ENCODE measurements at places on chromosomes 12 and 14.

- no peak for DNase-seq
These were observed 13.4 kb downstream of the ASB2 start for GRCh38 chr14:93962701-93963601.

- no peak for DNase-seq
These were observed 35.2 kb upstream of the FAM181A start for GRCh38 chr14:93891756-93892504.

GRCh38 chr14:55123101-55123500, 6.0 kb upstream of the LGALS3 start:
- peak; percentile 93 for DNase-seq

DNA sequence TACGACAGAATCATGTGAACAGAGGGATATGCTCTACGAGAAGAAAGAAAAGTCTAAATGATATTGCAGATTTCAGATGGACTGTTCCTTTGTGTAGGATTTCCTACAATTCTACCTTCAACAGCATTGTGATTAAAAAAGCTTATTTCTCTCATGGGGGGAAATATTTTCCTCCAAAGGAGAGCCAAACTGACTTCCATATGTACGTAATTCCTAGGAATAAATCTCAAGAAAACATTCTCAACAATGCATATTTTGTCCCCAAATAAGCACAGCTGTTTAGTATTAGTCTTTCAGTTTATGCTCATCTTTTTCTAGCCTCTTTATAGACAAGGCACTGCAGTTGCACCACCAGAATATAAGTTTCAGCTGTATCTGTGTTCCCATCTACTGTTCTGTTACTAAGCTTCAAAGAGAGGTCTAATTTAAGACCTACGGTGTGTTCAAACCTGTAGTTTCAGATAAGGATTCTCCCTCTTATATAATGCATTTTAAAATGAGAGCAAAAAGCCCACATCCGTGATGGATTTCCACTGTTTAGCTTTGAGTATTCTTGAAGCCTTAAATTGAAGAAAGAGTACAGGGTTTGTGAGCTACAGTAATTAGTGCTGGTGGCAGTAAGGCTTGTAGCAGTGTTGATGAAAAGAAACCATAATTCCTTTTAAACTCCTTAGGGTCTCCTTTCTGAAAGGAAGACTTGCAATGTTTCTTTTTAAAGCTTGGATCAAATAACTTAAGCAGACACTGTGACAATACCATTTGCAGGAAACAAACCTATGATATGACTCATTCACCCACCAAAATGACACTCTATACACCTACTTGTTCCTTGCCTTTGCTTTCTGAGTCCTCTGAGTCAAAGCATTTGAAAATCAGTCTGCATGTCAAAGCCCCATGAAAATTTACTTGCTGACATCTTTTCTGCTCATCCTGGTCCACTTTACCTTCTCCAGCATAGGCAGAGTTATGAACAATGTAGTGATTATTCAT, 754.1 kb downstream of the NOVA1 start:
- no peak for DNase-seq

- DNase-seq: no peak
These were observed 105.7 kb downstream of the PLEKHA5 start for GRCh38 chr12:19234981-19235871.

GRCh38 chr12:80625901-80626300, 81.5 kb upstream of the MYF6 start:
- DNase-seq: no peak

- no peak for DNase-seq
These were observed 19.9 kb downstream of the EIF2B2 start for GRCh38 chr14:75022655-75023054.

GRCh38 chr14:102768223-102769048, 8.8 kb upstream of the TRAF3 start:
- DNase-seq: no peak

GRCh38 chr12:80701388-80701787, 6.0 kb upstream of the MYF6 start:
- DNase-seq: no peak

DNA sequence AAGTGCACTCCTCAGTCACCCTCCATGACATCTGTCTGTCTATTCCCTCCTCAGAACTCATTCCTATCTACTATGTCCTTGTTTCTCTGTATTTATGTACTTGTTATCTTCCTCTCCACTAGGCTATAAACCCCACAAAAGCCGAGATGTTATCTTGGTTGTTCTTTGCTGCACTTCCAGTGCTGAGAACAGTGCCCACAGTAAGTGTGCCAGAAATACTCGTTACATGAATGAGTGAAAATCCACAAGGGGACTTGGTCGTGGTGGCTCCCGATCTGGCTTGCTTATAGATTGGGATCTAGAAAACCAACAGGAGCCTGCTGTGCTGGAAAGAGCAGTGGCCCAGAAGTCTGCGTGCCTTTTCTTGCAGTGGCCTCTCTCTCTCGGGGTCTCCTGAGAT, 111.9 kb upstream of the PRMT8 start:
- no peak for DNase-seq

DNA sequence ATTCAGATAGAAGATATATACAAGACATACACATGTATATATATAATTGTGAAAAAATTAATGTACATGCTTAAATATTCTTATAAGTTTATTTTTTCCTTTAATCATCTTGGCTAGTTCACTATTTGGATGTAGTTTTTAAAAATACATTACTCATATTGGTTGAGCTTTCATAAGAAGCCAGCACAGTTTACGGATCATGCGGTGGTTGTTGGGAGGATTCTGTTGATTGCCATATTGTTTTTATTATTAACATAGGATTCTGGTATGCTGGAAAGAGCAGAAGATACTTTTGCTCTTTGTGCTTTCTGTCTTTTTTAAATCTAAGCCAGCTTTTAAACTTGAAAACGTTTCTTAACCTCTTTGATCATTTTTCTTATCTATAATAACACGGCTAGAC, 163.4 kb downstream of the OTOGL start:
- DNase-seq: no peak

- DNase-seq: peak; percentile 50
These were observed 117.5 kb downstream of the DACT1 start for GRCh38 chr14:58755031-58755925.

DNA sequence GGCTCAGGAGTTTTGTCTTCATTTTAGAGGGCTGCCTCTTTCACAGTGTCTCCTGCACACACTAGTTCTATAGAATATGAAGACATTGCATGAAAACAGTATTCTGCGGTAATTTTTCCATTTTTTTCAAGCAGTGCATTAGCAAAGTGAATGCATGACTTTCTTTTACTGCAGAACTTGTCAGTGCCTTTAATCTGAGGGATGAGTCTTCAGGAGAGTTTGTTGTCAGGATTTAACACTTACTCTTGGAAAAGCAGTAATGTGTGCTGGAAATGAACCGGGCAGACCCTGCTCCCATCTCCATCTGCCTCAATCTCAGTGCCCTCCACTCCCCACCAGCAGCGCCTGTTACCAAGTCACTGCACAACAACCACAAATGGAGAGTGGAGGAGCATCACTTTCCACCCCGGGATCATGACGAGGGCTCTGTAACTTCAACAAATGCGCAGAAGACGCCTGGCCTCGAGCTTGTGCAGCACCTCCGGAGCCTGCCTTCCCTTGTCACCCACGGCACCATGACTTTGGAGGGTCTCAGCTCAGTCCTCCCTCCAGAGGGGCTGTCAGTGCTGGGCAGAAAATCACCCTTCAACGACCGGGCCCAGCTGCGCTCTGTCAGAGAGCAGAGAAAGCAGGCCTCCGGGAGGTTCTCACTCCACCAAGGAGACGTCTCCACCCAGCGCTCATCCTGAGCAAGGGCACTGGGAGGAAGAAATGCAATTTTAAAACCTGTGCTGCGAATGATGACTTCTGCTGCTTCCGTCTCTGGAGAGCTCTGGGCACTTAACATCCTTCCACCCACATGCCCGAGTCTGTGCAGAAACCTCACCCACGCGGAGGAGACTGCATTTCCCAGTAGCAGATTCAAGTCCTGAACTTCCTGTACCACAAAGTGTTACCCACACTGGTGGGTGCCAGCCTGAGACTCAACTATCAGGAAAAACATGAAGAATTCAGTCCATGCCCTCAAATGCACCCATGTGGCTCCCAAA, 255.7 kb downstream of the ADGRD1 start:
- no peak for DNase-seq

- DNase-seq: no peak
These were observed 10.2 kb upstream of the PRKAG1 start for GRCh38 chr12:49028666-49029275.

DNA sequence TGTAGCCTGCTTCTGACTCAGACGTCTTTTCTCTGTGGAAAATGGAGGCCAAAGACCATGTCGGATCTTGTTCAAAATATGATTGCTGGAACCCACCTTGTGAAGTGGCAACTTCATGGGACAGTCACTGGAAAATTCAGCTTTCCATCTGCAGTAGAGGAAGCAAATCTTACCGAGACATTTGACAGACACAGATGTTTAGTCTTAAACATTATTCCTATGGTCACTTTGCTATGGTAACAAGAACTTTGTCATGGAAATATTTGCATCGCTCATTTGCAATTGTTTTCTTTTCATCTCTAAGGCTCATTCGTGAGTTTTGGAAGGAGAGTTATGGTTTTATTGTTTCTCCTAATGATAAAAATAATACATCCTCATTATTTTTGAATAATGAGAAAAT, 98.3 kb upstream of the HIF1A start:
- DNase-seq: no peak

GRCh38 chr12:2286461-2287131, 233.8 kb downstream of the CACNA1C start:
- peak; percentile 57 for DNase-seq

DNA sequence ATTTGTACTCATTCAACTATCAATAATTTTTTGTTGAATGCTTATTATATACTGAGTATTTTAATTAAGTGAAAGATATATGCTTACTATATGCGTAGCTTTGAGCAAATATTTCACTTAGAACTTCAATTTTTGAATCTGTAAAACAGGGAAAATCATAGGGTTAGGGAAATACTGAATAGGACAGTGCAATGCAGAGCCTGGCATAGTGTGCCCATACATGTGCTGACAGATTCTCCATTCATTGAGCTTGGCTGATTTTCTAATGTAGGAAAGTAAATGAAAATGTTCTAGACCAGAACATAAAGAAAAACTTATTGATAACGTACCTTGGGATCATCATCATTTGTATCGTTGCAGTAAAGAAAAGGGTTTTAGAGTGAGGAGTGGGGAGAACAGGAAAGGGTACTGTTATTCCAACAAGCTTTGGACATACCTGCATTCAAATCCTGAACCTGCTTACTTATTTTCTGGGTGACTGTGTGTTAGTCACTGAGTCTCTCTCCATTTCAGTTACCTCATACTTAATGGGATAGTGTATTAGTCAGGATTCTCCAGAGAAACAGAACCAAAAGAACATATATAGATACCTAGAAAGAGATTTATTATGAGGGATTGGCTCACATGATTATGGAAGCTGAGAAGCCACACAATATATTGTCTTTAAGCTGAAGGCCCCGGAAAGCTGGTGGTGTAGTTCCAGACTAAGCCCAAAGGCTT, 436.4 kb downstream of the ADAMTS20 start:
- DNase-seq: no peak

DNA sequence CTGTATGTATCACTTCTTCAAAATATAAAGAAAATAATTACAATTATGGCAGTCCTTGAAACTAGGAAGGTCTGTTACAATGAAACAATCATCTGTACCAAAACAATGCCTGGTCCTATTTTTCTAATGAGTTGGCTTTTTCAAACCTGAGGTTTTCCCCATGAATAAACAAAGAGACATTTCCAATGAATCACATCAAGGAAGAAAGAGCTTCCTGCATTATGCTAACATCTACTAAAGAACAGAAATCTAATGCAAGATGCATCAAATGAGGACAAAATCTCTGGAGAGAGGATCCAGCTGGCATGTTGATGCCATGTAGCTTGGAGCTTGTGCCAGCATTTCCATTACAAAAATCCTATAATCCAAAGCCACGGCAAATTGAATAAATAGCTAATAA, 29.3 kb downstream of the NIN start:
- peak; percentile 32 for DNase-seq

- DNase-seq: no peak
These were observed 33.4 kb downstream of the ADIPOR2 start for GRCh38 chr12:1724250-1724649.

GRCh38 chr14:100098171-100098570, 32.9 kb downstream of the EVL start:
- no peak for DNase-seq

- DNase-seq: no peak
These were observed 8.3 kb upstream of the PPFIBP1 start for GRCh38 chr12:27515671-27516070.

DNA sequence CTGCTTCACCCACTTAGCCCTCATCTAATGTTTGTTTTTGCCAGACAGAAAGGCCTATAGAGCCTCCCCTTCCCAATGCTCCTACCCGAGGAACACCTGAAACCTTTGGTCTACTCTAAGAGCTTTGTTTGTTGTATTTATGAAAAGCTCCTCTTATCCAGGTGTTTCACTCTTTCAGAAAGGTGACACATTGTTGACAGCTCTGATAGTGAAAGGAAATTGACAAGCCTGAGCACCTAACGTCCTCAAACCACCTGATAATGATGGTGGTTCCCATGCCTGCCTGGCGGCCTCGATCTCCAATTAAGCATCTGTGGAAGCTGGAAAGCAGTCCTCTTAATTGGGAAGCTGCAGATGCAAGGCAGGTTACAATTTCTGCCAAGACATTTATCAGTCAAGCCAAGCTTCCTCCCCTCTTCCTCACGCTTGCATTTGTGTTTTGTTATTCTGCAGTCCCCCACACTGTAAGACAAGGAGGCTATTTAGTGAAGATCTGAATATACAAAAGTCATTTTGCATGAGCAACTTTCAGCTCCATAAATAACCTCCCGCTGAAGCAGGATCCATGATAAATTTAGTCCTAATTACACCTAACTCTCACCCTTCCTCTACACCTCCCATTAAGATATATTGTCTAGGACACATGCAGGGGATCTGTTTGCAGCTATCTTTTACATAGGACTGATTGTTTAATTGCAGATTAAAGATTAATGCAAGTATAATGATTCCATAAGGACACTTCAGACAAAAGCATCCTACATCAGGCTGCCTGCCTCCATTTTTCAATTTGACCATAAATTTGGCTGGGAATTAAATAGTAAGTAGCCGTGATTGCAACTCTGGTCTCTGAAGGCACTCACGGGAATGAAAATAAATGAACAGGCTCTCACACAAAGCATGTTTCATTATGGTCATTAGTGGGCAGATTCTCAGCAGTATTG, 288.6 kb downstream of the PDZRN4 start:
- no peak for DNase-seq

GRCh38 chr14:74587363-74587707, 24.7 kb downstream of the LTBP2 start:
- DNase-seq: no peak

DNA sequence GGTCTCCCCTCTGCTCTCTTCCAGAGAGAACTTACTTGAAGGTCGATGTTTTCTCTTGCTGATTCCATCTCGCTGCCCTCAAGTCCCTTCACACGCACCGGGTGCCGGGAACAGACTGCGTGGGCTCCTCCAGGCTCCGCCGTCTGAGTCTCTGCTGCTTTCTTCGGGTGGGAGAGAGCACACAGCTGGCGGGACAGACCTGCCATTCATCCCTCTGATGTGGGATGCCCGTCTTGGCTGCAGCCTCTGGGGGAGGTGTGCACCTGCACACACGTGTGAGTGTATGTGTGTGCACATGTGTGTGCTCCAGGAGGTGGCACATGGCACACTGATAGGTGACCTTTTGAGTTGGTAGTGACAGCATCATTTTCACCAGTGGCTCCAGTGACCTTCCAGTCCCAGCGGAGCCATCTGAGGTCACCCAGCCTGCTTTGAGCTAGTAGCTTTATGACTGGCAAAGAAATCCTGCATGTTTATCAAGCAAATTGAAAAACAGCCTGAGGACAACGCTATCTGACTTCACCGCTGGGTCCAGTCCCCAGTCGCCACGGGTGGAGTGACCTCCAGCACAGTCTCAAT, at the start of gene NINJ2:
NINJ2 (minus strand) TSS at position 153 of the 579 bp plus-strand sequence; CDS start at position 68, 85 bp downstream.
- no peak for DNase-seq

GRCh38 chr14:93893661-93894261, 33.4 kb upstream of the FAM181A start:
- no peak for DNase-seq
